ENCODE measurements at places on chromosomes 5 and 9. TPM values are rescaled to one million over a fixed set of nuclear protein-coding genes. Genes with fewer than 3 reads are reported as not detected.

TAF11L5 gene
- not detected for polyA plus RNA-seq

NDUFAF2 gene
- polyA plus RNA-seq, result 25.9 TPM

SMARCA2 gene
- polyA plus RNA-seq, result 82.5 TPM

MAML1 gene
- 26.7 TPM for polyA plus RNA-seq

CATSPER3 gene
- polyA plus RNA-seq, result 0.93 TPM

SELENOP gene
- 166 TPM for polyA plus RNA-seq

MAMDC4 gene
- 5.9 TPM for polyA plus RNA-seq

PAPPA gene
- polyA plus RNA-seq, result 0.67 TPM

ORM2 gene
- polyA plus RNA-seq, result 0.37 TPM

KLF4 gene
- 27.6 TPM for polyA plus RNA-seq

SPARC gene
- 3,722 TPM for polyA plus RNA-seq

TYRP1 gene
- 2.2 TPM for polyA plus RNA-seq

INSL6 gene
- 0.58 TPM for polyA plus RNA-seq

CNTNAP3B gene
- 6.3 TPM for polyA plus RNA-seq

GABRP gene
- polyA plus RNA-seq, result 0.67 TPM

NDST1 gene
- 48.2 TPM for polyA plus RNA-seq

Measured in hindlimb muscle (tissue), 1 donor.